ENCODE measurements at places on chromosomes 4 and X. TPM values are rescaled to one million over a fixed set of nuclear protein-coding genes. Genes with fewer than 3 reads are reported as not detected.

- DNase-seq = no peak
These were observed 276.3 kb downstream of the DCTD start for GRCh38 chr4:182640932-182641331.

GRCh38 chr4:166277401-166277800 is 404.4 kb downstream of the TLL1 start:
- DNase-seq = no peak

DNA sequence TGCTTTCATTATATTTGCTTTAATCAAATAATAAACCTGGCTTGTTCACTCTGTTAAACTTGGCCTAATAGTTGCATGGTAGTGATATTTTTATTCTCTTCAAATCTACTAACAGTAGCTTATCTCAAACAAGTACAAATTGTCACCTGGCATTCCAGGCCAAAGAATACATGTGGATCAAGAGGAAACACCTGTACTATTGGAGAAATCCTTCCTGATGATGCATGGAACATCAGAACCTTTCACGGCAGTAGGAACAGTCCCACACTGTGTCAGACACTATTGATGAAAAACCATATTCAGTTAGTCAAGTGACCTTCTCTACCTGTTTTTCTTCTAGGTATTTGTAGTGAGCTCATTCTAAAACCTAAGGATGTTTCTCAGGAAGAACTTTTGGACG is 17.0 kb downstream of the MTHFD2L start:
- DNase-seq = peak; percentile 14

- no peak for DNase-seq
These were observed 47.7 kb downstream of the ZFYVE28 start for GRCh38 chr4:2370597-2371320.

DNA sequence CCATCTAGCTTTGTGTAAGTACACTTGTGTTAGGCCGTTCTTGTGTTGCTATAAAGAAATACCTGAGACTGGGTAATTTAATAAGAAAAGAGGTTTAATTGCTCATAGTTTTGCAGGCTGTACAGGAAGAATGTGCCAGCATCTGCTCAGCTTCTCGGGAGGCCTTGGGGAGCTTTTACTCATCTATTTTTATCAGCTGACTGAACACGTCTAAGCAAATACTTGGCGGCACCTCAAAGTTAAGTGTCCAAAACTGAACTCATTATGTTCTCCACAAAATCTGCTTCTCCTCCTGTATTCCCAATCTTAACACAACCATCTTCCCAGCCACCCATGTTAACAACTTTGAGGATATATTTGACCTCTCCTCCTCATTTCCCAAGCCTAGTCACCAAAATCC is 42.4 kb upstream of the GATB start:
- DNase-seq = no peak

- no peak for DNase-seq
These were observed 893 bp upstream of the METAP1 start for GRCh38 chr4:98994474-98995182.

DNA sequence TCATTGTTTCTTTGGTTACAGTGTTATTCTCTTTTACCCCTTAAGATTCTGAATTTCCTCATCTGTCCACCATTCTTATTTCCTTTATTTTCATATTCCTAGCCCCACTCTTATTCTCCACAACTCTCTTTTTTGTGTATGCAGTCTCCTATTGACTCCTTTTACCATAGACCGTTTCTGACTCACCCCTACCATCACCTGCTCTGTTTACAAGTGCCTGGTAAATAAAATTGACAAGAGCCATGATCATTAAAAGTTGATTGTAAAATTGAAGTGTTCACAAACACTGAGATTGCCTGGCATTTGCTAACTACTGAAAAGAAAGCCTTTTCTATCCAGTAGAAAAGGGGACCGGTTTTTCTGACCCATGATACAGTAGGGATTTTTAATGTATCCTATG is 54.4 kb downstream of the MRPL1 start:
- DNase-seq = no peak

DNA sequence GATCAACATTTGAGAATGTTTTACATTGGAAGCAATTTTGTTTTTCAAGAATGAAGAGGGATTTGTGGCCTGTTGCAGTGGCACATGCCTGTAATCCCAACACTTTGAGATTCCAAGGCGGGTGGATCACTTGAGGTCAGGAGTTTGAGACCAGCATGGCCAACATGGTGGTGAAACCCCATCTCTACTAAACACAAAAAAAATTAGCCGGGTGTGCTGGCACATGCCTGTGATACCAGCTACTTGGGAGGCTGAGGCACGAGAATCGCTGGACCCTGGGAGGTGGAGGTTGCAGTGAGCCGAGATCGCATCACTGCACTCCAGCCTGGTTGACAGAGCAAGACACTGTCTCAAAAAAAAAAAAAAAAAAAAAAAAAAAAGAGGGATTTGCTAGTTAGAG is 127.8 kb downstream of the RPA4 start:
- DNase-seq = no peak

DNA sequence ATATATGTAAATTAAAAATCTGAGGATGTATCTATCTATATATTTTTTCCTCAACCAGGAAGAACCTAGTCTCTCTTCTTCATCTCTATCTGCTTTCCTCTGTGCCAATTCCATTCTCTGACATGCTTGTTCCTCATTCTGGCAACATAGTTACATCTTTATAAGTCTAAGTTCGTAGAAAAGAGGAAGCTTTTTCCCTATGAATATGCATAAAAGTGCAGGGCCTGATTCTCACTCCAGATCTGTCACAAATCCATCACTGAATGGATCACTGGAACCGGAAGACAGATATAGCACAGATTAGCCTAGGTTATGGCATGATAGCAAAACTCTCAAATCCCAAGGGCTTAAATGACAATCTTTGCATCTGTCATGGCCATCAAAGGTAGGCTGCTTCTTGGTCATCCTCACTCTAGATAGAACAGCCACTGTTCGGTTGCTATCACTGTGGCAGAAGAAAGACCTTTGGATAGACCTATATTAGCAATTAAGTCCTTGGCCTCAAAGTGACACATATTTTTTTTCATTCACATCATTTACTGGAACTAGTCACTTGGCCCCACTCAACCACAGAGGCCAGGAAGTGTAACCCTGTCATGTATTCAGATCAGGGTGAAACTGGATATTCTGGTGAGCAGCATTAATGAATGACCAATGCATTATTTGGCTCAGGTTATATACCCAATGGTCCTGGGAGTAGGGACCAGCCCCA is 22.2 kb downstream of the DTHD1 start:
- no peak for DNase-seq

DNA sequence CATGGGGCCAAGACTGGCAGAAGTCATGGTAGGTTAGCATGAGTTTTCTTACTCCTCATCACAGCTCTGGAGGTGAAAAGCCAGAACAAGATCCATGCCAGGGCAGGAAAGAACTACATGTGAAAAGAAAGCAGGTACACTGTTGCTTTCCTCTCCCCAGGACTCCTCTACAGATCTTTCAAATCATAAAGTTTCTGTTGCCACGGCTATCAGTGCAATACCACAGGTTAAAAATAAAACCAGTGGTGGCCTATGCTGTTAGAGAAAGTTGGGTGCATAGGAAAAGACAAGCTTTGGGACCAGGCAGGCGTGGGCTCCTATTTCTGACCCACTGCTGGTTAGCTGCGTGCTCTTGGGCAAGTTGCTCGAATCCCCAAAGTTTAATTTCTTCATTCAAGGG is 81.4 kb downstream of the SH3RF1 start:
- DNase-seq = no peak

Gene POU4F2
- not detected for total RNA-seq

Gene FATE1
- not detected for total RNA-seq

Gene DSPP
- not detected for total RNA-seq

Gene LANCL3
- total RNA-seq = 0.83 TPM

Gene DDIT4L
- total RNA-seq = 1.4 TPM

Gene TRIM75
- total RNA-seq = not detected

Gene ARAF
- total RNA-seq = 58.6 TPM
